ENCODE measurements at places on chromosomes 4 and X.
A peak's percentile ranks its signal among the peaks of the same experiment; 100 is the strongest.

DNA sequence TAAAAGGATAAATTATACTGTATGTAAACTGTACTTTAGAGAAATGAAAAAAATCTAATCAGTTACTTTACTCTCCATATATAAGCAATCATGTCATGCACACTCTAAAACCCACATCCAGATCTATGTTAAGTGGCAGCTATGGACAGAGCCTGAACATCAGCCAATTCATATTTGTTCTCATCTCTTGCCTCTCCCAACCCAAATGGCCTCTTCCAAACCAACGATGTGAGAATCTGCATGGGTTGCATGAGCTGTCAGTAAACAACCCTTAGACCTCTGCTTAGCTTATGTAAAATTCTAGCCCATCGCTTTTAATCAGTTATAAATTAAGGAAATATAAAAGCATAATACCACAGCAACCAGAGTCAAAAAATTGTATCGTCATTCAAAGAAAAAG lies 288.7 kb upstream of the INTU start:
- no peak for DNase-seq

DNA sequence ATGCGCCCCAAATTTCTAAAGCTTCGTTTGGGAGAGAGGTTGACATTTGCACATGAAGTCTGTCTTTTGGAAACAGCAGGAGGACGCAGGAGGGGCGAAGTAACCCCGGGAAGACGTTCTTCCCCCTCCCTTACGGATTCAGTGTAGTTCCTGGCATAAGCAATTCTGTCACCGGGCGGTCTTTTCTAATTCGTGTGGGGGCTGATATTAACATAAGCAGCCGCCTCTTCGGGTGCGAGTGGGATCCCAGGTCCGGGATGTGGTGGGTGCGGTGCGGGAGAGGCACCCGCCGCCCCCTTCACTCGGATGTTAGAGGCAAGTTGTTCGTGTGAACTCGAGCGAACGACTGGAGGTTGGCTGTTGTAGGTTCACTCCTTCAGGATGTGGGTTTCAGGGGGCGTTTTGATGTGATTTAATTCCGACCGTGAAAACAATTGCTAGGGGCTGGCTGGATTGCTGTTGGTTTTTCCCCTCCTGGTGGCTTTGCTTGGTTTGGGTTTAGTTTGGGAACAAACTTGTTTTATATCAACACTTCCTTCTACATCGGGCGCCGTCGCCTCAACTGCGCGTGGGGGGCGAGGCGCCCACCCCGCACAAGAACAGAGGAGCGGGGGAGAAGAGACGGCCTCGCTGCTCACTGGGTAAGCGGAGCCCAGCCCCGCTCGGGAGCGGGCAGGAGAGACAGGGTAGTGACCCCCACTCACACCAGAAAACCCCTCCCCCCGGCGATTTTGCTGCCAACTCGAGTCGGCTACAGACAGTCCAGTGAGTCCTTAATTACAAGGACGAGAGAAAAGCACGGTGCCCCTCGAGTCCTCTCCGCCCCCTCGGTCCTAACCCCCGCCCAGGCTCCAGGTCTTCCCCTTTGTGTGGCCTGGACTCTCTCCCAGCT lies 2.9 kb upstream of the LEF1 start:
- peak; percentile 69 for DNase-seq

GRCh38 chrX:16347968-16348670 lies 180.8 kb downstream of the MAGEB17 start:
- DNase-seq: no peak

- DNase-seq: peak; percentile 59
Measured at GRCh38 chr4:74632634-74633033, 161.7 kb downstream of the BTC start.

DNA sequence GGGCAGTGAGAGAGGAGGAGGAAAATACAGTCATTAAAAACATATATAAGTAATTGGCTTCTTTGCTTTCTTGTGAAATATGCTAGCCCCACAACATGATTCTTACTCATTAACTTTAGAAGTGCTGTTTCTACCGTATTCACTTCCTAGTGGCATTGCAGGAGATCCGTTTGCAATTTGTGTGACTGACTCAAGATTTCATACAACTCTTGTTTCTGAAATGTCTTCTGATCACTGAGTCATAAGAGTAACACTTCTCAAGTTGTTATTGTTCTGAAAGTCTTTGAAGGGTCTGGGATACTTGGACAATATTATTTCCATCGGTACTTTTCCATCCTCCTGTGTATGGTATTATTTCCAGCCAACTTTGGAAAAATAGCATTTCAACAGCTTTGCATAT lies 310.8 kb downstream of the PACRGL start:
- DNase-seq: no peak

GRCh38 chr4:104930298-104930697 lies 216.4 kb upstream of the TET2 start:
- no peak for DNase-seq

DNA sequence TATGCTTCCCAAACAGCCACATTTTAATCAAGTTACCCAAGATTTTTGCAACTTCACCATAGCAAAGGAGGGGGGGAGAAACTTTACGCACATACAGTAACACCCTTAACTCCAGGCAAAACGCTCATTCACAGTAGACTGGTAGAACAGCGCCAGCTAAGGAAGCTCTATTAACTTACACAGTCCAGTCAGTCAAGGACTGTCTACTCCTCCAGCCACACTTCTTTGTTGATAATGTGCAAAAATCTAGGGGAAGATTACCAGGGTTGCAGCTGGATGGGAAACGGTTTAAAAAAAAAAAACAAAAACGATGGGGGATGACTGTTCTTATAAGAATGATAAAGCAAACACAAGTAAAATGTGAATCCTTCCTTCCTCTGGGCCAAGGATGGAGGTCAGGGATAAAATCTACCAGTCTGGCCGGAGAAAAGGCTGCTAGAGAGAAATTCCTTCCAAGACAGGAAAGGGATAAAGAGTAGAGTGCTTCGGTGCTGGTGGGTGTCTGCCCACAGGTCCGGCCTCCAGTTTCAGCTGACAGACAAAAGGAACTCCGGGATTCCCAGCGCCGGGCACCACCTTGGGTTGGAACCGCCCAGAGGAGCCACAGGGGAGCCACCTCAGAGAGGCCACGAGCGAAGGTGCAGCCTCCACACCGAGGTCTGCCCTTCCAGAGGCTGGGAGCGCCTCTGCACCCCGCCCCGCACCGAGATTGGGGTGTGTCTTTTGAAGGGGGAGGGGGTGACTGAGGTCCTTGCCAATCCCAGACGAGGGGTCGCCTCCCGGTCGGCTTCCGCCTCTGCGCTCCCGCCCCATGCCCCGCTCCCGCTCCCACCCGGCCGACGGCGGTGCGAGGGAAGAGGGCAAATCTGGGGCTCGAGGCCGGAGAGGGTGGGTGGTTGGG lies 811 bp downstream of the ANKRD50 start:
- DNase-seq: peak; percentile 16

GRCh38 chrX:77917294-77917933 lies 6.9 kb downstream of the ATP7A start:
- no peak for DNase-seq

DNA sequence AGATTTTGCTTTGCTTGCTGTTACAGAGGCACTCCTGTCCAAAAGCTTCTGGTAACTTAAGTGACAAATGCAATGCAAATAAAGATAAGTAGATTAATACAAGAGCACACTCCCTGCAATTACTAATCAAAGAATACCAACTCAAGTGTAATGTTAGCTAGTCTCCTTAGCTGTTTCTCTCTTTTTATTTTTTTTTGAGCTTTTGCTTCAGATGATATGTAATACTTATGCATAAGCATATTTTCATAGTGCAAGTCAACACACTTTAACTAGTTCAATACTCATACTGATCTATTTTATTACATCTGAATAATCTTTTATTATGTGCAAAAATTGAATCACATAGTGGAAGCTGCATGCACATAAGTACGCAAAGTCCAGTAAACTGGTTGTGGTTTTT lies 2.7 kb downstream of the SLC7A11 start:
- no peak for DNase-seq

GRCh38 chrX:65528293-65528692 lies 6.3 kb downstream of the LAS1L start:
- no peak for DNase-seq

- no peak for DNase-seq
Measured at GRCh38 chr4:32847461-32847860, 2127.3 kb downstream of the PCDH7 start.

- no peak for DNase-seq
Measured at GRCh38 chrX:18098763-18099162, 121.9 kb downstream of the BEND2 start.

DNA sequence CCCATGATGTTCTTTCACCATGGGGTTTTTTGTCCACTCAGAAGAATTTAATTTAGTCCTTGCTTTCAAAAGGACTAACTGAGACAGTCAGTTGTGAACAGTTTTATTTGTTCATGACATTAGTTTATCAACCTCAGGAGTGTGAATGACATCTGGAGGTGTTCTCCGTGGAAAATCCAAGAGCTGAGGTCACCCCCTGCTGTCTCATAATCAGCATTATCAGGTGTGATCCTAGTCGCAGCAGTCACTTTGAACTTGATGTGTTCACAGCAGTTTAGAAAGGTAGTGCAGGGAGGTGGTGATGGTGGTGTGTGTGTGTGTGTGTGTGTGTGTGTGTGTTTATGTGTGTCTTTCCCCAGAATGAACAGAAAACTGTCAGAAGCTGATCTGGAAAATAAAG lies 1760.8 kb upstream of the PCDH10 start:
- DNase-seq: no peak

DNA sequence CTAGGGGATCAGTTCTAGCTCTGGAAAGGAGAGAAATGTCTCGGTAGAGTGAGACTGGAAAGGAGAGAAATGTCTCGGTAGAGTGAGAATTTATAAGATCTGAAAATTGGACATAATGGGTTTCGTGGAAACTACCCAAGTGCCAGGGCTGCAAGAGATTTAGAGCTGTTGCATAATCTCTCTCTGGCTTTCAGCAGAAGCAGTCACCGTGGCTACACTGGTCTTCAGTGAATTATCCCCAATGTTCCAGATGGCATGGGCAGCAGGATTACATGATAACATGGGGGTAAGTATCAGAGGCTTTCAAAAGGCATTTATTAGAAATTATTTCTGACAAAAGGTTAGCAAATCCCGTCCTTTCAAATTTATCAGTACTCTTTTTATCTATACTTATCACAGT lies 435.5 kb downstream of the NKX6-1 start:
- no peak for DNase-seq

DNA sequence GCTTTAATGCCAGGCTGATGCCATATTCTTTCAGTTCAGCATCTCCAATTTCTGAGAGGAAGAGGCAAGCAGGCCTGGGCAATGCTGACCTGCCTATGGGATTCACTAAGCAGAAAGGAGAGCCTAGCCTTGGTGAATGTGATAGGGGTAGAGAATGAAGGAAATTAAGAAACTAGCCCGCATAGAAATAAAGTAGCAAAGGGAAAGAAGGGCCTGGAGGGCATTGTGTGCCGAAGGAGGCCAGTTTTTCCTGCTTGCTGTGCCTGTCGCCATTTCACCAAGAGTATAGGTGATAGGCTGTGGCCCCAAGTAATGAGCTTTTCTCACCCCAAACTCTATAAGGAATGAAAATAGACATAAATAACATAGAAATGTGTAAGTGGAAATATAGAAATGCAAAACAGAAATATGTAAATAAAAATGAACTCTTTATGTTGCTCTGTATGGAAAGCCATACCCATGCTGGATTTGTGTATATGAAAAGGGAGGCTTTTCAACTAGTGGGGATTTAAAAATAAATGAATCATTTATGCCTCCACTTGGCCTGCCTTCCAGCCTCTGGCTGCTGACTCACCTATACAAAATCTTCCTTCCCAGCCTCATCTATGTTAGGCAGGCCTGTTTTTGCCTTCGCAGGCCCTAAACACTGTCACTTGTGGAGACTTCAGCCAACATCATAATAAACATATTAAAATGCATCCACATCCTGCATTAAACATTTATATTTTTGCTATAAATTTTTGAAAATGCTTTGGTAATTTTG lies 5.1 kb upstream of the OCRL start:
- no peak for DNase-seq

DNA sequence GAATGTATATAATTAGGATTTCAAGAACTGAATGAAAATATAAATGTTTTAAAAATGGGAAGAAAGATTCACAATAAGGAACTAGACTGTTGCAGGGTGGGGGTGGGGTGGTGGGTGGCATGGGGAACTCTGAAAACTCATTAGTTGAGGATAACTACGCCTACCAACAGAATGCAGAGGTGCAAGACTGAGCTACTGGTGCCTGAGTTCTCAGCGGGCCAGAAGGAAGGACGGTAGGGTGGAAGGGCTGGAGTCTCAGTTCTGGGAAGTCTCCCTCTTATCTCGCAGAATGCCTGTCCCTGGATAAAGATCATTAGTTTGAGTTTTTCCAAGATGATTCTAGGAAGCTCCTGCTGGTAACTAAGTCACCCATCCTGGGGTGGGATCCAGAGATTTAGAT lies 1.3 kb upstream of the SOD3 start:
- no peak for DNase-seq
